Right renal cortex interstitium (tissue), 3 donors: ENCODE measurements at places on chromosomes 5 and 9.
A peak's percentile ranks its signal among the peaks of the same experiment; 100 is the strongest.

DNA sequence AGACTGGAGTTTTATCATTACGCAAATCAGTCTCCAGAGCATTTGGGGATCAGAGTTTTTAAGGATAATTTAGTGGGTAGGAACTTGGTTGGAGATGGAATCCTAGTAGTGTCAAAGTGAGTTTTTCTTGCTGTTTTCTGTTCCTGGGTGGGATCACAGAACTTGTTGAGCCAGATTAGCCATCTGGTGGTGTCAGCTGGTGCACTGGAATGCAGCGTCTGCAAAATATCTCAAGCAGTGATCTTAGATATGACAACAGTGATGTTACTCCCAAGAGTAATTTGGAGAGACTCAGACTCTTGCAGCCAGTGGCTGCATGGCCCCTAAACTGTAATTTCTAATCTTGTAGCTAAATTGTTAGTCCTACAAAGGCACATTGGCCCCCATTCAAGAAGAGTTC lies 1257.8 kb downstream of the MAT2B start:
- no peak for DNase-seq

- no peak for DNase-seq
Measured at GRCh38 chr5:52863715-52864290, 76.1 kb downstream of the ITGA1 start.

DNA sequence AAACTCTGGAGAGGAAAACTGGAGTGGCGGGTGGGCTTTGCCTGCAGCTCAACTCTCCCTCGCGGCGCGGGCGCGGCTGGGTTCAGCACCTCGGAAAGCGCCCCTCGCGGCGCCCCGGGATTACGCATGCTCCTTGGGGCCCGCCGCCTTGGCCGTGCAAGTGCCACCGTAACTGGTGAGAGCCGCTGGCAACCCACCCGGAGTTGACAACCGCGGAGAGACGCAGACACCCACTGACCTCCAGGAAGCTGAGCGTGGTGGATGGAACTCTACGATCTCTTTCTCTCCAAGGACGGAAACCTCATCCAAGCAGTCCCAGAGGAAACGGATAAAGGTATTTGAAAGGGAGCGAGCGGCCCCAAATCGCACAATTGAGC lies 194 bp upstream of the RXFP3 start:
- peak; percentile 69 for DNase-seq

GRCh38 chr5:139110526-139111168 lies 87.5 kb downstream of the SIL1 start:
- DNase-seq: no peak

GRCh38 chr9:1427875-1428274 lies 377.7 kb downstream of the DMRT2 start:
- DNase-seq: no peak

GRCh38 chr5:65103756-65104440 lies 335.2 kb downstream of the CWC27 start:
- no peak for DNase-seq

GRCh38 chr9:23766613-23767012 lies 59.4 kb downstream of the ELAVL2 start:
- no peak for DNase-seq

DNA sequence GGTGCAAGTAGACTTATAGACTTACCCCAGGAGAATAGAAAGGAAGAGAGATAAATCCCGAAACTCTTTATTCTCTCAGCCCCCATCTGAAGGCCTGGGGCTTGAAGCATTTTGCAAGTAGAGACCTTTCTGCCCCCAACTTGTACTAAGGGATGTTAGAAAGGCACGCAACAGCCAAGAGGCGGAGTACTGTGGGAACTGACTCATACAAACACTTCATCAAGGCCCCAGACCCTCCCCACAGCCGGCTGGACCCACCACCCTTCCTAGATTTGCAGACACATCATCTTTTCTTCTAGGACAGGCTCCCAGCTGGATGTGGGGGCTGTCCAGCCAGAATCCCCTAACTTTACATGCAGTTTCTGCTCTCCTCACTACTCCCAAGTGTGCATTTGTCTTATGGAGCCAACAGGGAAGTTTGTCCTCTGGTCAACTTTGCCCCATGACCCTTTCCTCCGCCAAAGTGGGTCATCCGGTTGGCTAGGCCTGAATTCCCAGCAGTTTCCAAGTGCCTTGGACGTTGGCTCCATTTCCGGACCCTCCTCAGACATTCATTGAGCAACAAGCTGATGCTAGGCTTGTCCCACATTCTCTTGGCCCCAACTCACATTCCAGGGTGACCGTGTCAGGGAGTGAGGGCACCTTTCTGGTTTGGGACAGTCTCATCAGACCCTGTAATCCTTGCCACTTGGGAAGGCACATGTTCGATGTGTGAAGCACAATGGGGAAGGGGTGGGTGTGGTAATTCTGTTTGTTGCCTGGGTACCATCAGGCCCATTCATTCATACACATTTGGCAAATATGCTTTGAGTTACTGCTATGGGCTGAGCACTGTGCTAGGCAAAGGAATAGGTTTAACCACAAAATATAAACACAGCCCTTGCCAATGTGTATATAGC lies 64.6 kb downstream of the ABLIM3 start:
- DNase-seq: no peak

- no peak for DNase-seq
Measured at GRCh38 chr5:53403291-53403690, 77.1 kb upstream of the FST start.

DNA sequence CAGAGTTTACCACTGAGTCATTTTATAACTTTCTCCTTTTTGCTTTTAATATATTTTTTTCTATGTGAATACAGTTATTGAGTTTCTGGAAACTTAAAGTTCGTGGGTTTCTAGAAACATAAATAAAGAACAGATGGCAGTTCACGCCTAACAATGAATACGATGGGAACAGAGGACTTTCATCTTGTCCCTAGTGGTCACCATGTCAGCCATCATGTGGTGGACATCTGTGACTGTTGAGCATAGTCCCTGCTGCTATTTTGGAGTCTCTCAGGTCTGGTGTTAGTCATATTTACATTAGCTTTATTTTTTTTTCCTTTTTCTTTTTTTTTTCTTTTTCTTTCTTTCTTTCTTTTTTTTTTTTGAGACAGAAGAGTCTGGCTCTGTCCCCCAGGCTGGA lies 85.3 kb downstream of the XRCC4 start:
- no peak for DNase-seq
